ENCODE measurements at places on chromosomes 4 and X.

GRCh38 chrX:47248576-47248975 lies 15.8 kb downstream of the USP11 start:
- DNase-seq: no peak

DNA sequence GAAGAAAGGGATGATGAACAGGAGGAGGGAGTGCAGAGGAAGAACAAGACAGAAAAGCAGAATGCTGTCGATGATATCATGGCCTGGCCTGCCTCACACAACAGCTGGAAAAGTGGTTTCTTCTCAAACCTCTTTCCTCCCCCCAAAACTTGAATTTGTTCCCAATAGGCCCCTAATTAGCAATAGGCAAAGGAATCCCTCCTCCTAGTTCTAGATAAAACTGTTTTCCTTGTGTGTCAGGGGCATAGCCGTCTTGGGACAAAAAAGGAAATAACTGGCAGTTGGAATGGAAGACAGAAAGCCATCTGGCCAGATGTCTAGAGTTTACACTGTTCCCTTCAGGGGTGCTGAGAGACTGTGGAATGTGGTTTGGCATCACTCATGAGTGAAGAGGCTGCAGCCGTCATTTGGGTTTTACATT lies 177.8 kb upstream of the C1QTNF7 start:
- DNase-seq: peak; percentile 65

- DNase-seq: no peak
These were observed 39.8 kb upstream of the KLHL13 start for GRCh38 chrX:118156254-118156952.

- DNase-seq: no peak
These were observed 5.7 kb upstream of the PPEF2 start for GRCh38 chr4:75907966-75908365.

- DNase-seq: peak; percentile 88
These were observed 49.2 kb downstream of the ENPP6 start for GRCh38 chr4:184168406-184169019.

- no peak for DNase-seq
These were observed 273.5 kb upstream of the FAM241A start for GRCh38 chr4:111871802-111872201.

- DNase-seq: no peak
These were observed 60.6 kb downstream of the ANXA10 start for GRCh38 chr4:168152837-168153500.

DNA sequence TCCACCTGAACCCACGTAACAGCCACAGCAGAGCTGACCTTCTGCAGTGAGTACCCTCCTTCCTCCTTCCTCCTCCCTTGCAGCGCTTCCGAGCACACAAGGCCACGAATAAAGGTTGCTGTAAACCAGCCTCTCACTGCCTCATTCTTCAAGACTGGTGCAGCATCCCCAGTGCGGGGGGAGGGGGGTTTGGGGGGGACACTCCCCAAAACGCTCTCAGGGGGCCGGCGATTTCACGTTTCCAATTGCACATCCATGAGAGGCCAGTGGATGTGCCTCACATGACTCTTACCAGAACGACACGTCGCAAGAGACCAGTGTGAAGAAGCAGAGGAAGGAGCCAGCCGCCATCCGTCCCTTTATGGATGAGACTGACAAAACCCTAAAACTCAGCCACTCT lies 5.2 kb downstream of the DHRSX start:
- no peak for DNase-seq

GRCh38 chr4:87391576-87392054 lies 627 bp upstream of the HSD17B11 start:
- no peak for DNase-seq

DNA sequence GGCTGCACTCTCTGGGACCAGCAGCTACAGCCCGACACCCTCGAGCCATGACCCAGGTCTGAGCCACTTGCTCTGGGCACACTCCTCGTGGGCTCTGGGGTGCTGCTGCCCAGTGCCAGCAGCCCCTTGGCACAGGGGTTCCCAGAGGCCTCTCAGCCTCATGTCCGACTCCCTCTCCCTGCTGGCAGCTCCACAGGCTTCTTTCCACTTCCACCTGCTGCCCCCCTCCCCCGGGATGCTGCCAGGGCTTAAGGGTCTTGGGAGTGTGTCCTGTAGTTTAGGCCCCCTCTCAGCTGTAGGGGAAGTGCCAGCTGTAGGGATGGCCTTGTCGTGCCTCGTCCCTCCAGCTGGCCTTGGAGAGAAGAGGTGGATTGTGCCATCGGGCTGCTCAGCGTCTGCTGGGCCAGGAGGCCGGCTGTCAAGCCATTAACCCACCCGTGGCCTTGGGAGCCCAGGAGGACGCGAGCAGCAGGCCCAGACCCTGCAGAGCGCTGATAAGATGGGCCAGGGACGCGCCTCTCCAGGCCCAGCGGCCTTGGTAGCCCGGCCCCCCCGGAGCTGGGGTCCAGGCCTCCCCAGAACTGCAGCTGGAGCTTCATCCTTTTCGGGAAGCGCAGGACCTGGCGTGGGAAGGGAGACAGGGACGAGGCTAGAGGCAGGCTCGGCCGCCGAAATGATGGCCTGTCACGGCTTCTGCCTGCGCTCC lies 1.0 kb upstream of the USP27X start:
- no peak for DNase-seq

DNA sequence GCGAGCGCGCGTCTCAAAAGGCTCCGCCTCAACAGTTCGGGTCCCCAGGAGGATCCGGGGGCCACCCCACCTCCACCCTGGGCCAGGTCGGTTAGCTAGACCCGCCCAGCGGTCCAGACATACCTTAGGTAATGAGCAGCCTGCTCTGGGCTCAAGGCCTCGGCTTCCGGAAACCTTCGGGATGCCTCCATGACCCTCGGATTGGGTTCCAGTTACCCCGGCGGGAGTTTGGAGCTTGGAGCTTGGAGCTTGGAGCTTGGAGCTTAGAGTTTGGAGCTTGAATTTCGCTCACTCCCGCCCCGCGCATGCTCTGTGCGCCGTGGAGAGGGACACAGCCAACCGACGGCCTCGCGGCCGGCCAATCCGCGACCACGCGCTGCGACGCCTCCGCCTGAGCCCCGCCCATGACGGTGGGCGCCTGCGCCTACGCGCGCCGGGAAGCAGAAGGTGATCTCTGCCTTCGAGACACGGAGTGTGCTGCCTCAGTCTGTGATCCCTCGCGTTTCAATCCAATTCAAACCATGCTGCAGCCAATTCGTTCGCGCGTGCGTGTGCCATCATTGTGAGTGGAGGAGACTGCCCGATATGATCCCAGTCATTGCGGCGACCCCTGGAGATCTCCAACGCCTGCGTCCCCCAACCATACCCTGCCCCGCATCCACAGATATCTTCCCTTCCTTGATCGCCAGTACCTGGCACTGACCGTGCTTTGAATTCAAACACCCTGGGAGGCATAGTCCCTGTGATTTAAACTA lies at the start of gene ERCC6L:
Gene ERCC6L, minus strand, starts transcription at position 307 of the 755 bp plus-strand sequence. Its CDS starts 116 bp downstream, at position 191.
- peak; percentile 93 for DNase-seq

- no peak for DNase-seq
These were observed 59.3 kb upstream of the UBQLN2 start for GRCh38 chrX:56503941-56504673.

DNA sequence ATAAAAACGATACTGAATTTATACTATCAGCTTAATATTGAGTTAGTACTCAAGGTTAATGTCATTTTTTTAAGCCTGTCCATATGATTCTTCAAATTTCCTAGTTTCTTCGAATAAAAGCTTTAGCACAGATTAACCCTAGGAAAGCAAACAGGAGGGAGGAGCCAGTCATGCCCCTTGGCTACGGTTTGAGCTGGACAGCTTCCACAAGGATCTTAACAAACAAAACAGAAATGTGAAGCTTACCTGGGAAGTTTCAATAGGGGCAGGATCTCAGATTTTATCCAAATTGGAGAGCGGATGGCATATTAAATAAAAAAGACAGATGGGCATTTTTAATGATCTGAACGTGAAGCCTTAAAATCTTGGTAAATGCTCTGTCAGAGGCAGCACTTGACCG lies 2.3 kb downstream of the NWD2 start:
- no peak for DNase-seq

GRCh38 chr4:165418073-165418472 lies 39.3 kb downstream of the CPE start:
- no peak for DNase-seq

DNA sequence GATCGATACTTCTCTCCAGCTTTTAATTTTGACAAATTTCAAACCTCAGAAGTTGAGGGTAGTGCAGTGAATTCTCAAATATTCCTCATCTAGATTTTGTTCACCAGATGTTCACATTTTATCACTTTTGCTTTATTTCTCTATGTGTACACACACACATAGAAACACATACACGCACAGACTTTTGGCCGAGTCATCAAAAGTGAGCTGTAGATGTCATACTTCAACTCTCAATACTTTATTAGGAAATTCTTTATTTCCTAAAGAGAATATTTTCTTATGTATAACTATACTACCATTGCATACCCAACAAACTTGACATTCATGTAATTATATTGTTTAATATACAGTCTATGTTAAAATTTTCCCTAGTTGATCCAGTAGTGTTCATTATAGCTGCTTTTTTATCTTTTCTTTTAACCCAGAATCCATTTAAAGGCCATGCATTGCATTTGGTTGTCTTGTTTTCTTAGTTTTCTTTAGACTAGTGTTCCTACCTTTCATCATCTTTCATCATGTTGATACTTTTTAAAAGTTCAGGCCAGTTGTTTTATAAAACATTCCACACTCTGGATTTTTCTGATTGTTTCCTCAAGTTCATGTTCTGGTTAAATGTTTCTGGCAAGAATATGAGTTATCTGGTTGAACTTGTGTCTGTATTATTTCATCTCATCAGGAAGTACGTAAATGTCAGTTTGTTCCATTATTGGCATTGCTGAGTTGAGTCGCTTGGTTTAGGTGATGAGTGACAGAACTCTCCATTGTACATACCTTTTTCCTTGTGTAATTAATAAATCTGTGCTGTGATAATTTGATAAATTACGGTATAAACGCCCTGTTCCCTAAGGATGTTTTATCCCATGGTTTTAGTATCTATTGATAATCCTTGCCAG lies 94.1 kb upstream of the TLR2 start:
- no peak for DNase-seq

DNA sequence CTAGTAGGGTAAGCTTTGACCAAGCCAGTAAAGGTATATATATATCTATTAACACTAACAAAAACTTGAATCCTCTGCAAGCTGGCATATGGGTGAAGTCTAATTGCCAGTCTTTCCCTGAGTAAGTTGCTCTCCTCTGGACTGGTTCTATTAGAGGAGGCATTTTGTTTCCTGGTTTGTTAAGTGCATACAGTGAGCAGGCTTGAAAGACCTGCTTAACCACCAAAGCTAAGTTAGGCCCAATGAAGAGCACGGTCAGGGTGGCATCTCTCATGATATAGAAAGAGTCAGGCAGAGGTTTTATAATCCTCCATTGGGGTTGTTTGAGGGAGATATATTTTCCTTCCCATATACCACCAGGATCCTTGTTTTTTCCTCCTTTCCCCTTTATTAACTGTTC lies 9.6 kb upstream of the AREG start:
- no peak for DNase-seq

- no peak for DNase-seq
These were observed 9.7 kb upstream of the GEMIN8 start for GRCh38 chrX:14039344-14039743.

- no peak for DNase-seq
These were observed 2144.2 kb upstream of the AGA start for GRCh38 chr4:179586460-179586859.

GRCh38 chr4:87038837-87039615 lies 104.2 kb downstream of the AFF1 start:
- peak; percentile 69 for DNase-seq

- DNase-seq: no peak
These were observed 13.3 kb downstream of the NKX3-2 start for GRCh38 chr4:13530823-13531624.

- DNase-seq: peak; percentile 22
These were observed 47.8 kb upstream of the HSD17B10 start for GRCh38 chrX:53481816-53482465.

GRCh38 chr4:184143770-184144564 lies 73.7 kb downstream of the ENPP6 start:
- DNase-seq: peak; percentile 53

GRCh38 chrX:137573324-137574101 lies 7.6 kb downstream of the ZIC3 start:
- DNase-seq: no peak
